ENCODE measurements at places on chromosomes 7 and 10. TPM values are rescaled to one million over a fixed set of nuclear protein-coding genes. Genes with fewer than 3 reads are reported as not detected.

- DNase-seq, result no peak
These were observed 47.4 kb upstream of the CFAP46 start for GRCh38 chr10:132989476-132990415.

GRCh38 chr7:46174196-46174580 lies 253.1 kb upstream of the IGFBP3 start:
- no peak for DNase-seq

- DNase-seq, result no peak
These were observed 150.4 kb upstream of the PRPS1L1 start for GRCh38 chr7:18177815-18178660.

GRCh38 chr10:131207584-131208532 lies 103.7 kb downstream of the TCERG1L start:
- DNase-seq, result no peak

GRCh38 chr10:62616885-62617590 lies 187.5 kb upstream of the ADO start:
- DNase-seq, result no peak

- DNase-seq, result no peak
These were observed 67.6 kb upstream of the C1GALT1 start for GRCh38 chr7:7114575-7115291.

- DNase-seq, result no peak
These were observed 52.5 kb upstream of the MACC1 start for GRCh38 chr7:20269726-20270125.

DNA sequence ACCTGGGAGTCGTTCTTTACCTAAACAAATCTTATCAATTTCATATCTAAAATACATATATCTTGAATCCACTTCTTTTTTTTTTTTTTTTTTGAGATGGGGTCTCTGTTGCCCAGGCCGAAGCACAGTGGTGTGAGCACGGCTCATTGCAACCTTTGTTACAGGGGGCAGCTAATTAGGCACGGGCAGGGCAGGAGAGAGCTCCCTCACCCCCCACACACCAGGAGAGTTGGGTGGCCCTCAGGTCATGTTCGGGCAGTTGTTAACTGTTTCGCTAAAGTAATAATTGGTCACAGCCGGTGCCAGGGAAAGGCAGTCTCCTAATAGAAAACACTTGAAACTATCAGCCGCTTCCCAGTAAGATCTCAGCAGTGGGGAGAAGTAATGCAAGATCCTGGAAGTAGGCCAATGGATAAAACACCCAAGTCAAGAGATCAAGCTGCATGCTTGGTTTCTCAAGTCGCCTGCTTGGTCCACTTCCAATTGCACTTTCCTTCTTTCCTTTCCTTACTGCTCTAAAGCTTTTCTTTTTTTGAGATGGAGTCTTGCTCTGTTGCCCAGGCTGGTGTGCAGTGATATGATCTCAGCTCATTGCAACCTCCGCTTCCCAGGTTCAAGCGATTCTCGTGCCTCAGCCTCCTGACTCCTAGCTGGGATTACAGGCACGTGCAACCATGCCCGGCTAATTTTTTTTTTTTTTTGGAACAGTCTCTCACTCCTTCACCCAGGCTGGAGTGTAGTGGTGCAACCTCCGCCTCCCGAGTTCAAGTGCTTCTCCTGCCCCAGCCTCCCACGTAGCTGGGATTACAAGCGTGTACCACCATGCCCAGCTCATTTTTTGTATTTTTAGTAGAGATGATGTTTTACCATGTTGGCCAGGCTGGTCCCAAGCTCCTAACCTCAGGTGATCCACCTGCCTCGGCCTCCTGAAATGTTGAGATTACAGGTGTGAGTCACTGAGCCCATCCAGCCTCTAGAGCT lies 21.3 kb upstream of the EFCAB10 start:
- no peak for DNase-seq

- DNase-seq, result no peak
These were observed 73.2 kb downstream of the AMZ1 start for GRCh38 chr7:2761131-2761624.

DNA sequence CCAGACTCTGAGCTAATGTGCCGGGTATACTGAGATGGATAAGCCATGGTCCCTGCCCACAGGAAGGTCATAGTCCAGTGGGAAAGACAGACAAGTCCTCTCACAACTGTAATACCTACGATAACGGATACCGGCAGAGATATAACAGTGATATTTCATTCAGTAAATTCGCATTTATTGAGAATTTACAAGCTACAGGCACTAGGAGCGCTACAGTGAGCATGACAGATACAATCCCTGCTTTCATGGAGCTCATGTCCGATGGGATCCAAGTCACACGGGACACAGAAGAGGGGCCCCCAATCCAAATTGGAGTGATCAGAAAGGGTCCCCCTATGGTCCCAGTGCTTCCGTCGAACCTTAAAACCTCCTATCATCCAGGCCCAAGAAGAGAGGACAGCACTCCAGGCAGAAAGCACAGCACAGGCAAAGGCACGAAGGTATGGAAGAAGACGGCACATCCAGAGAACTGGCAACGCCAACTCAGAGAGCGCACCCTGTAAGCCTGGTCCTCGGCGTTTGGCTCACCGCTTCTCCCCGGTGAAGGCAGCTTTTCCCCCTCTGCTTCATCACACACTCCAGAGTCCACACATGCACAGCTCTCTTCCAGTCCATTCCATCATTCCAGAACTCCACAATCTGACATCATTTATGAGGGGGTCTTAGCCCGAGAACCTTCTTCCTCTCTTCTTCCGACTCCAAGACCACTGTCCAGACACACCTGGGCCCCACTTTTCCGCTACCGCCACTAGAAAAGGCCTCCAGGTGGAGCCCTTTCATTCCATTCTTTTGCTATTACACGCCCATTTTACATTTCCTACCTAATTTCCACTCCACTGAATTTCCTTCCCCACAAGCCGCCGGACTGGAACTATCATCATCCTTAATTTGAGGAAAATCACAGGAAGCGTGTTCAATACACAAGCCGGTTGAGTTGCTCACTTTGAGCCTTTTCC lies 47.8 kb upstream of the NKX2-3 start:
- no peak for DNase-seq

GRCh38 chr10:69337296-69338132 lies 59.2 kb downstream of the HK1 start:
- DNase-seq, result no peak

DNA sequence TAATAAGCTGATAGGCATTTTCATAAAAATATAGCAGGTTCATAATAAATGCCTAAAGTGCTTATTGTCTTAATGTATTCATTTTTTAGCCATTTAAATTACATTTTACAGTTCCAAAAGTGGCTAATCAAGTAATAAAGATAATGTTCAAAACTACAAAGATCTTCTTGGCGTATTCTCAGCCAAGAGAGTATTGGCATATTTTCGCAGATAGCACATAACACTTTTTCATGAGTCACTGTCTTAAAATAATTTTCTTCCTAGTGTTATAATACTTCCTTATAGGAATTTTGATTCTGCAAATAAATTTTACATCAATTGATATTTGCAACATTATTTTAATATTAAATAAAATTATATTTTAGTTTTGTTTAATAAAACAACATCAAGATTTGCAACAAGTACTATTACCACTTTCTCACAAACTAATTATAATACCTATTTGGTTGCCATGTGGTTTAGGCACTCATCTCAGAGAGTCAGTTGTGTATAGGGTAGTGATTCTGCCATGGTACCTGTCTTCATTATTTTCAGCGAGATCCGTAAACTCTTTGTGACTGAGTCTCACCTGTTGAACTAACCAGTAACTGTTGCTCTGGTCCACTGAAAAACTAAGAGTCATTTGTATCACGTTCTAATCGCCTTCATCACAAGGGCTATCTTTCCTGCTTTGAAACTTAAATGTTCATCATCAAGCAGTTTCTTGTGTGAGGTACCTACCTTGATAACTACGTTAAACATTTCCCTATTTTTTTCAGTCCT lies 152.5 kb upstream of the AKR1E2 start:
- DNase-seq, result no peak

GRCh38 chr7:98459529-98459928 lies 58.6 kb upstream of the BAIAP2L1 start:
- DNase-seq, result no peak

- DNase-seq, result no peak
These were observed 136.8 kb downstream of the MDFIC start for GRCh38 chr7:115058726-115059125.

CDCA7L gene
- total RNA-seq, result 66.4 TPM

CYP2E1 gene
- total RNA-seq, result not detected

IFIT2 gene
- 7.3 TPM for total RNA-seq

Measured in activated CD8-positive, alpha-beta T cell treated with anti-CD3 and anti-CD28 coated beads, Interleukin-2, amount 10 ng/mL, durations not matched to agents 7 days and 5 days (primary cell).